ENCODE measurements at places on chromosomes 6 and 20.
A peak's percentile ranks its signal among the peaks of the same experiment; 100 is the strongest.

GRCh38 chr6:25165177-25165576, 114.0 kb upstream of the CARMIL1 start:
- no peak for DNase-seq

DNA sequence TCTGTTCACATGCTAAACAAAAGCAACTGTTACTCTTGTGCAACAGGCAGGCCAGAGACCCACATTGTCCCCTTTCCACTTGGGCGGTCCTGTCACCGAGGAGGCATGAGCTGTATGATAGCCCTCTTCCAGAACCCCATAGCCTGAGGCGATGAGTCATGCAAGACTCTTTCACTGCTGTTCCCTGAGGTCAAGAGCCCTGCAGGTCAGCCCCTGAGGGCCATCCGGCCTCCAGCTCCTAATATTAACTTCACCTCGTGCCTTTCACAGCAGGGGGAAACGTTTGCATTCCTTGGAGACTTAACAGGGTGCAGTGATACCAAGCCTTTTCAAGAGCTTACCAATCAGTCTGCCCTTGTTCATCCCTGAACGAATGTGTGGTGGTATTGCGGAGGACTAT, 253.3 kb upstream of the ECI2 start:
- no peak for DNase-seq

GRCh38 chr6:18165751-18166150, 10.5 kb downstream of the KDM1B start:
- no peak for DNase-seq

DNA sequence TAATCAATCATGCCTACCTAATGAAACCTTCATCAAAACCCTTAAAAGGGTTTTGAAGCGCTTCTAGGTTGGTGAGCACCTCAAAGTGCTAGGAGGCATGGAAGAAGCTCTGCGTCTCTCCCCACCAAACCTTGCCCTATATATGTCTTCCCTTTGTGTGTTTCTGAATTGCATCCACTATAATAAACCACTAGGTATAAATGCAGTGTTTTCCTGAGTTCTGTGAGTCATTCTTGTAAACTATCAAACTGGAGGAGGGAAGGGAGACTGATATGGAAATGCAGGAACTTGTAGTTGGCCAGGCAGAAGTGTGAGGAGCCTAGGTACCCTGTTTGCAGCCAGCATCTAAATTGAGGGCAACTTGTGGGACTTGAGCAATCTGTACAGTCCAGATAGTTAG, 698.8 kb downstream of the DOK5 start:
- no peak for DNase-seq

DNA sequence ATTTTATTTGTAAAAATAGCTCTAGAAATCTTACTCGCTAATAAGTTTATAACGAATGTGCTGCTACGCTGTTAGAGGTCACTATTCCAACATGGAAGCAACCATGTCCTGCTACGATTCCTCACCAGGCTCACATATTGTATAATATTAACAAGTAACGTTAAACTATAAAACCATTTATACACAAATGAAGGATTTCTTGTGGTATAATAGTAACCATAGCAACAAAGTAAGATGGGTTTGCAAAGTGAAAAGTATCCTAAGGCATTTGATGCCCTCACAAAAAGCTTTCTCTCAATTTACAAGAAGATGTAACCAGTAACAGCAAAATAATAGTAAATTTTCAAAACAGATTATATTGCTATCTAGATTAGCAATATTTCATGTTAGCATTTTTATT, 117.2 kb downstream of the PRKN start:
- no peak for DNase-seq

- DNase-seq: no peak
These were observed 122.9 kb downstream of the SLC35F1 start for GRCh38 chr6:118029967-118030366.

- DNase-seq: no peak
These were observed 9.4 kb downstream of the MDGA1 start for GRCh38 chr6:37688078-37688850.

GRCh38 chr6:154995254-154996015, at the start of gene TIAM2:
Gene TIAM2 (plus strand): TSS chr6:154995315. CDS start chr6:155129224, 133,909 bp downstream.
- no peak for DNase-seq

DNA sequence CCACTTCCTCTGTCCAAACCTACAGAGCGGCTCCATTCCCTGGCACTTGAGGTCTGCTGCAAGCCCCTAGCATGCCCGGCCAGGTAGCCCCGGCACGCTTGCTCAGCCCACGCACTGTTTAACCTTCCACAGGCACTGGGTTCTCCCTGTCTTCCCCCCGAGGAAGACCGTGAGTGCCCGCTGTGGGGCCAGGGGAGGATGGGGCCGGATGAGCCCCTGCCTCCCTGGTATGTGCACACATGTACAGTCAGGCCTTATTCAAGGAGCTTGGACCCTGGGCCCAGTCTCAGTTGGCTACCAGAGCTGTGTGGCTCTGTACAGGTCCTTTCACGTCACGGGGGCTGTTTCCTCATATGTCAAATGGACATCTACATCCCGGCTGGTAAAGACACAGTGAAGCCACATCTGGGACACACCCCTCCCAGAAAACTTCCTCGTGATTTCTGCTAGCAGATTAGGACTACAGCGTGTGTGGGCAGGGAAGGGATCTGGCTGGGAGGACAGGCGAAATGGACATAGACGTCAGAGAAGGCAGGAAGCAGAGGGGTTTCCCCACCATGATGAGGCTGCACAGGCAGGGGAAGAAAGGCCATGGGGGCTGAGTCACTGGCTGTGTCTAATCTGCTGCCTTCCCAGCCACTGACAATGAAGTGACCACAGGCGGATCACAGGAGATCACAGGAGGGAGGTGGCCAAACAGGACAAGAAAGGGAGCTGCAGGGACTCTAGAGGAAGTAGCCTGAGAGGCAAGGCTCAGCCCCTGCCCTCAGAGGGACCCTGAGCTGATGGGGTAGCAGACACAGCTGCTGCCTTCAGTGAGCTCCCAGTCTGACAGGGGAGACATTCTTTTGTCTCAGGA, 62.9 kb downstream of the MRPL14 start:
- no peak for DNase-seq

GRCh38 chr6:74578339-74578738, 627.5 kb downstream of the COL12A1 start:
- no peak for DNase-seq

GRCh38 chr20:35463455-35464300, 8.3 kb downstream of the CEP250 start:
- peak; percentile 17 for DNase-seq

DNA sequence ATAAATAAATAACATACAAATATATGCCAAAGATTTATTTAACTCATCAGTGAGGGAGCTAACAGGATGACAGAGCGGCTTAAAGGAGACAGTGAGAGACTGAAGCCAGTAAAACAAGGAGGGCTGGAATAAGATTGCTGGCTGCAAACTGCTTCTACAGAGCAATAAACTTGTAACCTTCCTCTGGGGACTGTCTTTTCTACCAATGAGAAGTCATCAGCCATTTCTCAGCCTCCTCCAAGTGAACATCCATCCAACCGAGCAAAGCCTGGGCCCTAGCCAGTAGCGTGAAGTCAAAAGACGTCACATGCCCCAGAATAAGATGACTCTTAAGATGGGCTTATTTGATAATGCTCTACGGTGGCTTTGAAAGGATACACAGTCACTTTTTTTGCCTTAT, 42.5 kb downstream of the CPXM1 start:
- no peak for DNase-seq

- DNase-seq: no peak
These were observed 22.8 kb upstream of the BHLHE23 start for GRCh38 chr20:63029358-63030121.

- peak; percentile 28 for DNase-seq
These were observed 142.8 kb downstream of the DLL1 start for GRCh38 chr6:170147832-170148708.

DNA sequence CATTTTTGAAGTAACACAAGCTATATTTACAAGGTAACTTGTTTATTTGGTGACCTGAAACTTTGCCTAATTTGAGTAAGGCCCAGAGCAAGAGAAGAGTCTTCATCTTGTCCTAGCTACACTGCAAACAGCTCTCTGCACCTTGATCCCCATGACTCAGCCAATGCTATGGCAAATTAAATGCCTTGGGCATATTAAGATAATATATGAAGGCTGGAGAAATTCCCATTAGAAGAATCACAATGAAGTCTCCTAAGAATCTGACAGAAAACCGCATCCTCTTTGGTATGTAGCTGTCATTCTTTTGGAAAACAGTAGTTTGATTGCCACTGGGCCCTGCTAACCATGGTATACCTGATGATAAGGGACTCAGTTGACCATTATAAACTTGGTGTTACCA, 204.5 kb downstream of the UBE3D start:
- no peak for DNase-seq

DNA sequence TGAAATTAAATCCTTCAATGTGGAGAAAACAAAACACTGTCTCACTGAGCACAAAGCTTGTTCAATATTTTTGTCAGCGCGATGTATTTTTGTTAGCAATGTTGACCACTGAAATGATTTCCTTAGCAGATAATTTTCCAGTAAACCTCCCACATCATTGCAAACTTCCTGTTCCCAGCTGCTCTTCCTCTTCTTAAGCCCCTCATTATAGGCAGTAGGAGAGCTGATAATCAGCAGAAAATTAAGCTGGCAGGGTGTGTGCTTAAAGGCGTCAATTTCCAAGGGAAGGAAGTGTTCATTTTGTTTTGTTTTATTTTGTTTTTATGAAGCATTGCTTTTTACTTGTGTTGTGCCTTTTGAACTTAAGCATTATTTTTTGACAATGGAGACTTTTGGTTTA, 29.1 kb upstream of the TMEM14A start:
- DNase-seq: no peak

DNA sequence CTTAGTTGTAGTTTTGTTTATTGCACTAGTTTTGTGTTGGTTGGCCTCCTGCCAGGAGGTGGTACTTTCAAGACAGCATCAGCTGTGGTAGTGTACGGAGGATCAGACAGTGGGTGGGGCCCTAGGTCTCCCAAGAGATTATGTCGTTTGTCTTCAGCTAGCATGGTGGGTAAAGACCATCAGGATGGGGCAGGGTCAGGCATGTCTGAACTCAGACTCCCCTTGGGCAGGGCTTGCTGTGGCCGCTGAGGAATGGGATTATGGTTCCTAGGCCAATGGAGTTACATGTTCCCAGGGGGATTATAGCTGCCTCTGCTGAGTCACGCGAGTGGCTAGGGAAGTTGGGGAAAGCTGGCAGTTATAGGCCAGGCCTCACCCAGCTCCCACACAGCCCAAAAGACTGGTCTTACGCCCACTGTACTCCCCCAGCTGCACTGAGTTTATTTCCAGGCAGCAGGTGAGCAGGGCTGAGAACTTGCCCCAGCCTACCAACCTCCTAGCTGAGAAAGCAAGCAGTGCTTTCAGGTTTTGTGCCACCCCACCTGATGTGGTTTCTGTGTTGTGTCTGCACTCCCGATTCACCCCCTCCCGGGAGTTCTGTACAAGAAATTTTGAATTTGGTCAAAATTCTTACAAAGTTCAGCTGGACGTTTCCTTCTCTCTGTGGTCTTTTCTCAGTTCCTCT, 24.7 kb downstream of the ZSCAN31 start:
- no peak for DNase-seq

DNA sequence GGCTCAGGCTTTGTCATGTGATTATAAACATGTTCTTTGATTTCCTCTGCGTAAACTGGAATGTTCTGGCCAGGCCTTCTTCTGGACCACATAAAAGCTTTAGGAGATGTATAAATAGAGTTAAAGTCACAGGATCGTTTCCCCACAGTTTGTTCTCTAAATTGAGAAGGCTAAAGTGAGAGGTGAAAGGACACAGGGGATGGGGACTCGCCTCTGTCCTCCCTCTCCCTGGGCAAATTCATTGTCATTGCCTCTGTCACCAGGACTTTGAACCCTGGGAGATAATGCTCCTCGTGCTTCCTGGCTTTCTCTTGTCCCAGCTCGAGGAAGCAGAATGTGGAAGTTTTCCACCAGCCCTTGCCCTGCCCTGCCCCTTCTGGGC, 20.3 kb upstream of the ZFAND3 start:
- no peak for DNase-seq

GRCh38 chr20:43325926-43326325, 131.8 kb upstream of the SRSF6 start:
- no peak for DNase-seq

DNA sequence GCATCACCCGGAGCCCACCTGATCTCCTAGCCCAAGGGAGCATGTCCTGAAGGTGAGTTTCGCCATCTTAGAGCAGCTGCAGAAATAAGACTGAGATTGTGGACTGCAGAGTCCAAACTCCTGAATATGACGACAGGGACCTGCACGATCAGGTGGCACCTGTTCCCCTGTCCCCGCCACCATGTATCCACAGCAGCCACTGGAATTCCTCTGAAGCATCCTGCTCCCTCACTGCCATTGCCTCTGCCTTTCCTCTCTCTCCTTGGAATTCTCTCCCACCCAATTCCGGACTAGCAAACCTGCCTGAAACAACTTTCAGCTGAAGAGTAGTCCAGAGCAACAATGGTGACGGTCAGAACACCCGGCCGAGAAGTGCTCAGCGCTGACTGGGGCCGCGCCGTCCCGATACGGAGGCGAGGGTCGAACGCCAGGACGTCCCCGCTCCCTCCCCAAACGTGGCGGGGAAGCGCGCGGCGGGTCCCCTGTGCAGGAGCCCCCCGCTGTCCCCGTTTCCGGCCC, 694 bp upstream of the FAM120B start:
- DNase-seq: no peak

GRCh38 chr20:49447946-49448809, 34.3 kb downstream of the KCNB1 start:
- no peak for DNase-seq

DNA sequence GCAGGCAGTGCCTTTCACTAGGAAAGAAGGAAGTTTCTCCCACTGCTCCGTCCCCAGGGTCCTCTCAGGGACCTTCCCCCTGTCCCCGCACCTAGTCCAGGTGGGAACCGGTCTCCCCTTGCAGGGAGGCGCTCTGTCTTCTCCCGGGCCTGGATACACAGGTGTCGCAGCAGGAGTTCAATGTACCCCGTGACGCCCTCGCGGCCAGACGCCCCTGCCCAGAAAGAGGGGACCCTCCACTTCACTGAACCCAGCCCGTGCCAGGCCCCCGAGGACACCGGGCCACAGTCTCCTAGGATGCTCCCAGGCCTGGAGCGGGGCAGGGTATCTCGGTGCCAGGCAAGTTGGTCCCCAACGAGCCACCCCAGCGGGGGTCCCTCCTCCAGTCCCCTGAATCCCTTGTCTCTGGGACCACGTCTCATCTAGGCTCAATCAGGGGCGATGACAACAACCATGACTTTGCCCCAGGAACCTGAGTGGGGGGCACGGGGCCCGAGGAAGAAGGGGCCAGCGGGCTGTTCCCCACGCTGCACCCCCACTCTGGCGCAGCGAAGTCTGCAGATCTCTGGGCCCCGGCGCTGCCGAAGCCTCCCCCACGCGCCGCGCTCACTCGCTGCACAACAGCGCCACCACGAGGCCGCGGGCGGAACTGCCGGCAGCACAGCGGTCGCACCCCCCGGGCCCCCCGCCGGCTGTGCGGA, 103.0 kb downstream of the EDN3 start:
- DNase-seq: peak; percentile 45
